Effector CD8-positive, alpha-beta T cell (primary cell): ENCODE measurements at places on chromosomes 5 and 9.

GRCh38 chr9:131144201-131144600, 18.8 kb downstream of the NUP214 start:
- no peak for DNase-seq

- no peak for DNase-seq
Observed at GRCh38 chr9:16150938-16151650, 598.3 kb downstream of the CCDC171 start.

DNA sequence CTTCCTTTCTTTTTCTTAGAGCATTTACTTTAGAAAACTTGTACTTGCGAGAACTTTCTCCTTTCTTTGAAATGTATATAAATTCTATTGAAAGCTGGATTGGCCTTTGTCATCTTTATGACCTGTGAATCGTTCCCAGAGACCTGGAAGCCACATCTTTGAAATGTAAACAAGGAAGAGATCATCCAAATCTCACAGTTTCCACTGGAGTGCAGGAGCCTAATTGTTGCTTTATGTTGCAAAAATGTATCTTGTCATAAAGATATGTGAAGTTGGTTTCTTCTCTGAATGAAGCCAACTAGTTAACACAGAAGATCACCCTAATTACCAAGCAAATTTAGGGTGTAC, 1101.8 kb downstream of the TAF11L14 start:
- DNase-seq: no peak

DNA sequence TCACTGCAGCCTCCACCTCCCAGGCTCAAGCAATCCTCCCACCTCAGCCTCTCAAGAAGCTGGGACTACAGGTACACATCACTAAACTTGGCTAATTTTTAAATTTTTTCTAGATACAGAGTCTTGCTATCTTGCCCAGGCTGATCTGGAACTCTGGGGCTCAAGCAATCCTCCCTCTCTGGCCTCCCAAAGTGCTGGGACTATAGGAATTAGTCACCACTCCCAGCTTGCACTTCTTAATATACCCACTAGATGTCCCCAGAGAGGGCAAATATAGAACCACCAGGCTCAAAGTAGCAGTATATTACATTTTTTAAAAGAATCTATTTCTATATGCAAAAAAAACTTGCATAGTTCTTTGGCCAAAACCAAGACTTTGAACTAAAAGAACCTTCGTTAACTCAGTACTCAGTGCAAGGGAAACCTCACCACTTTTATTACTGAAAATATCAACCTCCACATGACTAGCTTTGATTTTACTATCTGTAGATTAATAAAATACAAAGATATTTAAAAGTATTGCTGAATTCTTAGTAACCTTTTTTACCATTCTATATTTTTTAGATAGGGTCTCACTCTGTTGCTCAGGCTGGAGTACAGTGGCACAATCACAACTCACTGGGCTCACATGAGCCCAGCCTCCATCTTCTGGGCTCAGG, 25.8 kb upstream of the HSD17B3 start:
- no peak for DNase-seq

DNA sequence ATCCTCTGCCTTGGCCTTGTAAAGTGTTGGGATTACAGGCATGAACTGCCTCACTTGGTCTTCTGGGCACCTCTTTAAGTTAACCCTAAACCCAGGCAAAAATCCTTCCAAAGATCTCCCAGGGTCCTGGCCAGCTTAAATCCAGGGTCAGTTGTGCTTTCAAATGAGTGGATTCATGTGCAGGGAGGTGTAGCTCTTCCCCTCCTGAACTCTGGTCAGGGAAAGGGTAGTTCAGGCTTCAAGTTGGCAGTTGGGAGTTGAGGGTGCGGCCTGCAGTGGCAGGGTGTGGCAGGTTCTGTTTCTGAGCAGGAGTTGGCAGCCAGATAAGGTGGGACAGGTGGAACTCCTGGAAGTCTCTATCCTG, 3.6 kb downstream of the HNRNPAB start:
- DNase-seq: no peak

DNA sequence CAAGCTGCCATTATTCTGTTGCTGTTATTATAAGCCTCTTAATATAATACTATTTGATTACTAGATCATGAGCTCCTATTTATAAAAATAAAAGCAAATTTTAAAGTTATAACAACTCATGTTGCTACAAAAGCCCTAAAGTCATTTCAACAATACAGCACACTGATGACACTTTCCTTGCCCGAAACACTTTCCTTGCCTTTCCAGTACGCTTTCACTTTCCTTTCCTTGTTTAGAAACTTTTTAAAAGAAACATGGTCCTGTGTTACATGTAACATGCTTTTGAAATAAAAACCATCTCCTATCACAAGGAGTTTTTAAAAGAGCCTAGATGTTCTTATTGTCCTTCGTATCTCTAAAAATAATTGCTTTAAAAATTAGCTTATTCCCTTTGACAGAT, 688.4 kb downstream of the PTPRD start:
- no peak for DNase-seq

- DNase-seq: no peak
Observed at GRCh38 chr5:147901599-147902039, 4.7 kb downstream of the C5orf46 start.

- DNase-seq: no peak
Observed at GRCh38 chr5:112529525-112529924, 110.4 kb upstream of the EPB41L4A start.

DNA sequence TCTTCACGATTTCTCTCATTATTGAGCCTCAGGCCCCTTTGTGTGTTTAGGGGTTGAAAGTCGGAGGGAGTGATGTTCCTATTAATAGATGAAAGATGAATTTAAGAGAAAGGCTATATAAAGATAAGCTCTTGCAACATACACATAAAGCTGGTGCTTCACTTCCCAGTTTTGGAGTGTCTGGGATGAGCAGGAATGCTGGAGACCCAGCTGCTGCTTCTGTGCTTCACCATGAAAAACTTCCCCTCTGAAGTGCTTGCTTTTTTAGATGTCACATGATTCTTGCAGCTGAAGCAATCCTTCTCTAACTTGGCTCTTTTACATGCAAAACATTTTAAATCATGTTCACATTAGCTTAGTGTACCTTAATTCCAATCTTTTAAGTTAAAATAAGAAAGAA, 19.7 kb upstream of the SNCAIP start:
- no peak for DNase-seq

GRCh38 chr9:128142596-128142995, 6.7 kb upstream of the LCN2 start:
- DNase-seq: no peak

GRCh38 chr5:21221616-21222015, 1233.6 kb upstream of the CDH18 start:
- no peak for DNase-seq

GRCh38 chr5:170632985-170633234, 129.1 kb downstream of the KCNIP1 start:
- peak; percentile 26 for DNase-seq

DNA sequence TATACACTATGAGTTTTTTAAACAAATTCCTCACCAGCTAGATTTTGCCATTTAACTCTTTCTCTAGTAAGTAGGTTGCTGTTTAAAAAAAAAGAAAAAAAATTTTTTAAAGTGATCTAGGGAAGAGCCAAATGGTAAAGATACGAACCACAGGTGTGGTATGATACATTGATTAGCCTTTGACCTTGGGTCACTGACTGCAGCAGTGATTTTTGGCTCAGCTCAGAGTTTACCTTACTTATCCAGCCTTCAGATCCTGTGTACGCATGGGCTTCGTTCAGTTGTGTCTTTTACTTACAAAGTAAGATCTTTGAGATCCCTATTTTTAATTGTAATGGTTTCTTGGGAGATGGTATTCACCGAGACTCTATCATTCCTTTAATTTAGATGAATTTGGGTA, 12.4 kb upstream of the GNG10 start:
- DNase-seq: no peak

DNA sequence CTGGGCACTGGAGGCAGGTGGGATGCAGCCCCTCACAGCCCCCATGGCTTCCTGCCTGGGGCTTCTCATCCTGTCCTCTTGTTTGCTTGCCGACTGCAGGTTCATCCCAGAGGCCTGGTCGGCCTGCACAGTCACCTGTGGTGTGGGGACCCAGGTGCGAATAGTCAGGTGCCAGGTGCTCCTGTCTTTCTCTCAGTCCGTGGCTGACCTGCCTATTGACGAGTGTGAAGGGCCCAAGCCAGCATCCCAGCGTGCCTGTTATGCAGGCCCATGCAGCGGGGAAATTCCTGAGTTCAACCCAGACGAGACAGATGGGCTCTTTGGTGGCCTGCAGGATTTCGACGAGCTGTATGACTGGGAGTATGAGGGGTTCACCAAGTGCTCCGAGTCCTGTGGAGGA, 232.7 kb downstream of the ADAMTSL1 start:
- DNase-seq: no peak

DNA sequence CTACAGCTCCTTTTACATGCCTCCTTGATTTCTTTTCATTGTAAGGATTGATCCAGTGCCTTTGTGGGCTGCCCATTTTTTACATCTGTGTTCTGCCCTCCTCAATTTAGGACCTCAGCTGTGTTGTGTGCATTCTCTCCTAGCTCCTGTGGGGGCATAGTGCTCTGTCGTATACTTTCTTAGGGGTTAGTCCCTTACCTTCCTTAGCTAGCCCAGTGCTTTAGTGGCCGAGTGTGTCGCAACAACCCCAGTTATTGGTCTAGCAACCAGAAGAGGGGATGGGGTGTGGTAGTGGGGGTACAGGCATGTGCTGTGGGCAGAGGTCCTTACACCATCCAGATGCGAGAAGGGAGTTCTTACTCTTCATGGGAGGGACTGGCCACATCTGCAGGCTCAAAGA, 12.1 kb downstream of the MTRR start:
- DNase-seq: no peak

GRCh38 chr9:89362647-89363310, 44.5 kb downstream of the SECISBP2 start:
- DNase-seq: no peak

GRCh38 chr5:151424892-151425523, 22.4 kb upstream of the SLC36A1 start:
- DNase-seq: no peak

DNA sequence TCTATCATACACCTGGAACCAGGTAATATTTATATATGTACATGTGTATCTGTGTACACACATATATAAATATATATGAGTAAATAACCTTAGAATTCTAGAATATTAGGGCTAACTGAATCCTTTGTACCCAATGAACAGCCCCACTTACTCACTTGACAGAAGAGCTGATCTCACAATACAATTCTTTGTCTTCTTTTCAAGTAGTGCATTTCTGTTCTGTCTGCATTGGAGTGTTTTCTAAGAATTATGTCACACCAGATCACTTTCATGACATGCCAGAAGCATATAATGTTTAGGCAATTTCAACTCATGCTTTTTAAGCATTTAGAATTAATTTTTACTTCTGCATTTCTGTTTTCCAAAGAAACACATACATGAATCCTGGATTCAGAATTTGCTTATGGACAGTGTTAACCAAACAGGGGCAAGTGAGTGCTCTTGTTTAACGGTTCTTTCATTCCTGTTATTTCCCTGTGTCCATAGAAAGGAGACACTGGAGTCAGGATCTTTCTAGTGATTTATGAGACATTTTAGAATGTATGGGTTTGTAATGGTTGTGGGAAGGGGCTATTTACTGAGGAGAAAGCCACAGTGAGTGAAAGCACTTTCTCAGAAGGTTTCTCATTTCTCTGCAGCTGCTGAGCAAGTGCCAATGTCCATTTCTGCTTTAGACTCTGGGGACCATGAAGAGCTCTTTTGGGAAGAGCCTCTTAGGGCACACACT, 123.2 kb downstream of the RMI1 start:
- no peak for DNase-seq

- DNase-seq: no peak
Observed at GRCh38 chr5:149485655-149486615, 65.3 kb downstream of the CSNK1A1 start.

GRCh38 chr5:2740051-2740875, 11.2 kb downstream of the IRX2 start:
- no peak for DNase-seq

DNA sequence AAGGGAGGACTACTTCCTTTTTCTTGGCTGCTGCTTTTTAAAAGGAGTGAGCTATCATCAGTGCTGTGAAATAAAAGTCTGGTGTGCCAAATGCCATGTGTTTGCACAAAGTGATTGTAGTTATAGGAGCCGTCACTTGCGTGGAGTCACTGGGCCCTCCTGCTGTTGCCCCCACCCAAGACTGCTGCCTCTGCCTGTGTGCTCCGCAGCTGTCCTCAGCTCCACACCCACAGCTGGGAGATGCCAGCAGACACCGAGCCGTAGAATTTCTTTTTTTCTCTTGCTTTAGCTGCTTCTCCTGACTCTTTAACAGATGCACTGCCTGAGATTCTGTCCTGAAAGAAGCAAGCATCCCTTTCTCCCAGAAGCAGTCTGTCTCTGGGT, 9.8 kb upstream of the GLE1 start:
- no peak for DNase-seq

- no peak for DNase-seq
Observed at GRCh38 chr5:77282337-77283027, 72.0 kb downstream of the PDE8B start.

- DNase-seq: no peak
Observed at GRCh38 chr5:110362261-110362660, 364.2 kb downstream of the TMEM232 start.

DNA sequence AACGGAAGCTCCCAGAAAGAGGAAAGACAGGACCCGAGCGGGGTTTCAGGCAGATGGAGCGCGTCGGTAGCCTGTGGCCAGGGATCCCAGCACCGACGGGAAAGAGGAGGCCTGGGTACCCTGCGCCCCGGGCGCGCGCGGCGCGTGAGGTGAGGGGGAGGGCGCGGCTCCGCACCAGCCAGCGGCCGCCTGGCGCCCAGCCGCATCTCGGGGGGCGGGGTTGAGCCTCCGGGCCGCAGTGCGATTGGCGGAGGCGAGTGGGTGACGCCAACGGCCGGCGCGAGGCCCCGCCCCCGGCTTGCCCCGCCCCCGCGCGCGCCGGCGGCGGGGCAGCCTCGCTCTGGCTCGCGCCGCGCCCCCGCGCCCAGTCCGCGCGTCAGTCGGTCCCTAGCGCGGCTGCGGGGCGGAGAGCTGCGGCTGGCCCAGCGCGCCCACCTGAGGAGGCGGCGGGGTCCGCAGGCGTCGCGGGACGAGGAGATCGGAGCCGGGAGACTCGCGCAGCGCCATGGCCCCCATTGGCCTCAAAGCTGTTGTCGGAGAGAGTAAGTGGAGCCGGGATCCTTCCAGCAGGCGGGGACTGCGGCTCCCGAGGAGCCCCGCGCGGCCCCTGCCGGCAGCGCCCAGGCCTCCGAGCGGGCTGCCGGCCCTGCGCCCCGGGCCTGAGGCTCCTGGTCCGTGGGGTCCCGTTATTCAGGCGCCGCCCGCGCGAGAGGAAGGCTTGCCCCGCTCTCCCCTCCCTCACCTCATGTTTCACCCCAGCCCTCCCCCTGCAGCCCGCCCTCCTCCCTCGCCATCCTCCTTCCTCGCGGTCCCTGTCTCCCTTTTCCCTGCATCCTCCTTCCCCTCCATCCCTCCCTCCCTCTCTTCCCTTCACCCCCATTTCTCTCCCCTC, at the start of gene STXBP1:
Gene STXBP1 (plus strand): TSS at position 379 of the 892 bp plus-strand sequence. CDS start 127 bp downstream, at position 506.
- peak; percentile 79 for DNase-seq

GRCh38 chr9:113738496-113738892, 137.6 kb upstream of the ZNF618 start:
- DNase-seq: no peak

DNA sequence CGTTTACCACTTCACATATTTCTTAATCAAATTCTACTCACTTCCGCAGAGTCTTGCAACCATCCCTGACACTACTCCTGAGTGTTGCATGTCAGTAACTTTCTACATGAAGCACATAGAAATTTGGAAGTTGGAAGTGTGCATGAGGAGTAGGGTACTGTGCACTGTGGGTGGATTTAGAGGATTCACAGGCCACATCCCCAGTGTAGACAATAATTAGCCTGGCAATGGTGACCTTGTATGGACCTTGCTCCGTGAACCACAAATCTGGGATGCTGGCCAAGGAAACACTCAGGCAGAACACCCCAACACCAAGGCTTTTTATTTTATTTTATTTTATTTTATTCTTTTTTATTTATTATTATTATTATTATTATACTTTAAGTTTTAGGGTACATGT, 25.5 kb downstream of the CTSL start:
- DNase-seq: no peak
